IPS-NIHi11 (cell line): ENCODE measurements at places on chromosomes 16 and 17.

GRCh38 chr17:47741109-47741792 lies 8.2 kb downstream of the TBX21 start:
- peak; percentile 2 for DNase-seq

DNA sequence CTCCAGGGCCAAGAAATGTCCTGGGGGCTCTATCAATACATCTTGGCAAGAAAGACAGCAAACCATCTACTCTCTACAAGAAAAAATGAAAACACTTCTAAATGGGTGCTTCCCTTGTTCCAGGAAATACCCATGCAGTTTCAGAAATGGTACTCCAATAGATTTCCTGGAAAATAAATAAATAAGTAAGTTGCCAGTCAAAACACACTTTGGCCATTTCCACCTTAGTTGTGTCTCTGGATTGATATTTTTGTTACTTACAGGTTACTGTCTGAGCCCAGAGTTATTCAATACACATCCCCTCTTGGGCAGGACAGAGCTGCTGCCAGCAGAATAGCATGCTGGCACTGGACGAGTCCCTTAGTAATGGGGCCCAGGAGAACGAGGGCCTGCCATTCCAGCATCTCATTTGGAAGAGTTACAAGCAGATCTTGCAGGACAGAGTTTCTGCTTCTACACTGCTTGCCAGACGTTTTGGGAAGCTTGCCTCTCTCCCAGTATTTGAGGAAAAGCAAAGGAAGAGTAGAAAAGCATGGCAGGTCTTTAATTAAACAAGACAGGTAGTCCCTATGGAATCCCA lies 100.5 kb downstream of the SMG6 start:
- no peak for DNase-seq

GRCh38 chr17:31296142-31296541 lies 897 bp downstream of the OMG start:
- DNase-seq = no peak

- no peak for DNase-seq
Measured at GRCh38 chr17:69287168-69287567, 39.8 kb downstream of the ABCA5 start.

DNA sequence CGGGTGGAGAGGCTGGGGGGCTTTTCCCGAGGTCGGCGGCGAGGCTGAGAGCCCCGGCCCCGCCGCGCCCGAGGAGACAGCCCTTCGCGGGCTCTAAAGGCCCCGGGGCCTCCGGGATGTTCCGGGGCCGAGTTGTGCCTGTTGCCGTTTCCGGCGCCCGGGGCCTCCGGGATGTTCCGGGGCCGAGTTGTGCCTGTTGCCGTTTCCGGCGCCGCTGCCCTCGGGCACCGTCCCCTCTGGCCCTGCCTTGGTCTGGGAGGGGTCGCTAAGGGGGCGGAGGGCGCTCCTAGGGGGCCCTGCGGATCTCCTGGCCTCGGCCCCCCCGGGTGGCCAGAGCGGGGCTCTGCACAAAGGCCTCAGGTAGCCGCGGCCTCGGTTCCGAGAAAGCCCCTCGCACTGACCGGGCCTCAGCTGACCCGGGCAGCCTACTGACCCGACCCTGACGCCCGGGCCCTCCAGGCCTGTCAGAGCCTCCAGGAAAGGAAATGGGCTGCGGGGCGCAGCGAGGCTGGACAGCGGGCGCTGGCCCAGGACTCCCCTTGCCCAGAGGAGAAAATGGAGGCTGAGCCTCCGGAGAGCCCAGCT lies 24.2 kb downstream of the ACTG1 start:
- DNase-seq = no peak

- DNase-seq = no peak
Measured at GRCh38 chr17:519450-520212, 167.0 kb upstream of the RPH3AL start.

DNA sequence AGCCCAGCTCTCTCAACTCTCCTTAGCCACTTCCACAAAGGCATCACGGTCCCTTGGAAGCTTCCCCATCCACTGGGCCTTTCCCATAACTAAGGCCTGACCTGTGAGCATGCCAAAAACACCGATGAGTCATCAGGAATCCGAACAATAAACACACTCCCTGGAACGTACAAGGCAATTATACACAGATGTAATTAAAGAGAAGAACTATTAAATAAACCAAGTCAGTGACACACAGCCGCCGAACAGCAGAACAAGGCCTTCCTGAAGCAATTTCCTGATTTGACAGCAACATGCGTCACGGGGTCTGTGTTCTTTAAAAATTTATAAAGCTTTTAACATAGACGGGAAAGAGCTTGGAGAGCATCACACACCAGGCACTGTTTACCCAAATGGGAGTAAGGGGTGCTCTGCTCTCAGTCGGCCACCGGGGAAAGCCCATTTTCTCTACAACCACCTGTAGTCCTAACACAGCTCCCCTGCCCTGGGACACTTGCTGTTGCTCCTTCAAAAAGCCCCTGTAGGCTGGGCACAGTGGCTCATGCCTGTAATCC lies 29.4 kb downstream of the COG7 start:
- no peak for DNase-seq

GRCh38 chr16:83343935-83344366 lies 463.8 kb upstream of the HSBP1 start:
- DNase-seq = no peak

DNA sequence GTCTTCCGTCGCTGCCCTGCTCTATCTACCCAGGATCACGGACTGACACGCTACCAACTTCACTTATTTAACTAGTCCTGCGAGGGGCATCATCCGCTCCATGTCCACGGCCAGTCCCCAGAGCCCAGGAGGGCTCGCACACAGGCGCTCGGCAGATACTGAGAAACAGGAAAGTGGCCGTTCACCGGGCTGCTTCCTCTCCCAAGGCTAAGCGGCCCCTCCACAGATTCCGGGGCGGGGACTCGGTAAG lies 388 bp downstream of the OXLD1 start:
- DNase-seq = no peak

DNA sequence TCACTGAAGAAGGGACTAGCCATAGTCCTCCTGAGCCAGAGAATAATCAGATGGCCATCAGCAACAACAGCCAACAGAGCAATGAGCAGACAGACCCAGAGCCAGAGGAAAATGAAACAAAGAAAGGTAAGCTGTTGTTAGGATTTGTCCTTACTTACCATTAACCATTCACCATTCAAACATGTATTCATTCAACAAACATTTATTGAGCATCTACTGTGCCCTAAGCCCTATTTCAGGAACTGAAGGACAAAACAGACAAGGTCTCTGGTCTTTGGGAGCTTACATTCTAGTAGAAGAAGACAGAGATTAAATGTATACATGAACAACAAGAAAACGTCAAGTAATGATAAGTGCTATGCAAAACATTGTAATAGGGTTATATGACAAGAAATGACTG lies 19.3 kb downstream of the OGFOD1 start:
- DNase-seq = no peak
